ENCODE measurements at places on chromosomes 4 and X.

DNA sequence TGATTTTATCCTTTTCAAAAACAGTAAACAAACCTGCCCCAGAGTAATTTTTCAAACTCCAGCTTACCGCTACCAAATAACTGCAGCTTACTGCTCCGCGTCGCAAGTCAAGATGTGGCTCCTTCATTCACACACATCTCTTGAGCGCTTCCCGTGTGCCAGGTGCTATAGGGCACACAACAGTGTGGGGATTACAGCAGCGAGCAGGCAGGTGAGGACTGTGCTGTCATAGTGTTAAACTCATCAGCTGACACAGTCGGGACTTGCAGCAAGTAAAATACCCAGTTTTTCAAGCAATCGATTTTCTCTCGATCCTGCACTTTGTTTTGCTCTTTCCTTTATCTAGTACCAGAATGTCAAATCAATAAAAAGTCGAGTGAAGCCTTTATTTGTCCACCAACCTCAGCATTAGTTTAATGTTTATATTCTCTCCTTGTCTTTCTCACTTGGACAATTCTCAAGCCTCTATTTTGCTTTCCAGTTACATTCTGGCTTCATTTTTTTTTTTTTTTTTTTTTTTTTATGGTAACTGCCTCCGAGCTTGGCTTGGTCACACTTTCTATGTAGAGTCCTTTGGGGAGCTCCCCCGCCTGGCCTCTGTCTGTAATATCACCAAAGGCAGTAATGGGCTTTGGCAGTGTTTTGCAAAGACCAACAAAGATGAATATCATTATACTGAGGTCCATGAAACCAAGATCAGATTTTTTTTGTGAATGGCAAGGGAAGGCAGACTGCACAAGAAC is 8.3 kb upstream of the ASB5 start:
- DNase-seq, result peak; percentile 70

DNA sequence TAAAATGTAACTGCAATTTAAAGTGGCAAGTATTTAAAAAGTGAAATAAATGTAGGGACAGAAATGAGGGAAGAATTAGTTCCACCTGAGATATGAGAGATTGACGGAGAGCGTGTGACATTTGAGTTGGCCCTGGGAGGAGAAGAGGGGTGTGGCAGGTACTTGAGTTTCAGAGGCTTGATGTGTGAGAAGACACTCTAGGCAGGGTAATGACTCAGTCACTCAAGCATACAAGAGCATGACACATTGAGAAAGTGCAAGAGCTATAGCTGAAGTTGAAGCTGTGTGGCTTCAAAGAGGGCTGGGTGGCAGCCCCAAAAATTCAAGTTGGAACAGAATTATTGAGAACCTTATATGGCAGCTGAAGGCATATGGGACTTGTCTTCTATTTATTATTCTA is 420.5 kb downstream of the SLITRK2 start:
- no peak for DNase-seq

GRCh38 chr4:73759357-73759756 is 19.0 kb downstream of the CXCL8 start:
- peak; percentile 5 for DNase-seq

GRCh38 chr4:57989430-57989829 is 879.2 kb upstream of the IGFBP7 start:
- no peak for DNase-seq

DNA sequence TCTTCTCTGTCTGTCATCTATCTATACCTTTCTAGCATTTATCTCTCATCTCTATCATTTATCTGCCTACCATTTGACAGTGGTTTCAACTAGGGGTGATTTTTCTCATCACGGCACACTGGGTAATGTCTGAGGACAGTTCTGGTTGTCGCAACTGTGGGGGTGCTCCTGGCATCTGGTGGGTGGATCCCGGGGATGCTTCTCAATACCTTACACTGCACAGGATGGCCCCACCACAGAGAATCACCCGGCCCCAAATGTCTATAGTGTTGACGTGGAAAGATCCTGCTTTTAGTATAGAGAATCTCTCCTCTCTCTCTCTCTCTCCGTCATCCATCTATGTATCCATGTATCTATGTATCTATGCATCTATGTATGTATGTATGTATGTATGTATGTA is 7.2 kb downstream of the P2RY8 start:
- no peak for DNase-seq

GRCh38 chr4:16007471-16008095 is 44.6 kb upstream of the FGFBP2 start:
- DNase-seq, result no peak

- DNase-seq, result no peak
Observed at GRCh38 chr4:89419111-89419695, 111.6 kb upstream of the GPRIN3 start.

DNA sequence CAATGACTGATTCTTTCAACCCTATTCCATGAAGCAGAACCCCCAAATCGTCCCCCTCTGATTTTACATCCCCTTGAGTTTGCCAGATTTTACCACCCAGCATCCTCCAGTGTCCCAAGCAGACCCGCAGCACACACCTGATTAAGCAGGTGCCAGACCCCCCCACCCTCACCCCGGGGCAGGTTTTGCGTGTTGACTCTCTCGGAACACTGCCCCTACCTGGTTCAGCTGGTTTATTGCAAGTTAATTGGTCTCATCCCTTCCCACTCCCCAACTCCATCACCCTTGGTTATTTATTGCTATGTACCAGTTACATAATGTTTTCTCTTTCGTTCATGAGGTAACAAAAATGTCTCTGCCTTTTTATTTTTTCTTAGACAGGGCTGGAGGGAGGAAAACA is 258.4 kb downstream of the BCOR start:
- DNase-seq, result no peak

- DNase-seq, result no peak
Observed at GRCh38 chr4:15668566-15669435, 12.8 kb upstream of the FAM200B start.

DNA sequence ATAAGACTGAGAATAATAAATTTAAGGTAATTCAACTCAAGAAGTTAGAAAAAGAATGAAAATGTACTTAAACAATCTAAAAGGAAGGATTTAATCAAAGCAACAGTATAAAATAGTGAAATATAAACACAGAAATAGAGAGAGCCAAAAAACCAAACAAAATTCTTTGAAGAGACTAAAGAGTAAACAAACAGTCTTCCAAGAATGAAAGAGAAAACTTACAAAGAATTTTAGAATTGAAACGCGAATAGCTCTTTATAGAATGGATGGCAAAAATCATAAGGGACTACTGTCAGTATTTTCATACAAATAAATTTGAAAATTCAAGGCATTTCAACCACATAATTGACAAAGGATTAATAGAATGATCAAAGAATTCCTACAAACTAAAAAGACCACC is 41.7 kb downstream of the VEGFC start:
- DNase-seq, result no peak

GRCh38 chr4:61817071-61817470 is 616.9 kb downstream of the ADGRL3 start:
- DNase-seq, result no peak

DNA sequence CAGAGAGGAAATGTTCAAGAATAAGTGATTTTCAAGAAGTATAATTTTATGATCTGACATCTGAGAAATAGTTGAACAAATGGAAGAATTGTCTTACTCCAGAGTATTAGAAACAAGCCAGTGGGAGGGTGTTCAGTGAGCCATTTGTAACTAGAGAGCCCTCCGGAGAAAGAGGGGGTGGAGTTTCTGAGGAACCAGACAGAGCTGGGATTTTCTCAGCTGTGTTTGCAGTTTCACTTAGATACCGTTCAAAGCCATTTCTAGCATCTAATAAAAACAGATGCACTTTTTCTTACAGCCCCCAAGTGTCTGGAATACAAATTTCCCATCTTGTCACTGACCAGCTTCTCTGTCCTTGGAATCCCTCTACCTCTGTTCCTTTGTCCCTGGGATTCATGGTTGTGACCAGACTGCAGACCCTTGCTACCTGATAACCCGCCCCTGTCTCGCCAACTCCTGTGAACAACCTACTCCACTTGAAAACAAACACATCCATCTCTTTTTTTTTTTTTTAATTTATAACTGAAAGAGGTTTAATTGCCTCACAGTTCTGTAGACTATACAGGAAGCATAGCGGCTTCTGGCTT is 132.8 kb upstream of the KLF3 start:
- no peak for DNase-seq

DNA sequence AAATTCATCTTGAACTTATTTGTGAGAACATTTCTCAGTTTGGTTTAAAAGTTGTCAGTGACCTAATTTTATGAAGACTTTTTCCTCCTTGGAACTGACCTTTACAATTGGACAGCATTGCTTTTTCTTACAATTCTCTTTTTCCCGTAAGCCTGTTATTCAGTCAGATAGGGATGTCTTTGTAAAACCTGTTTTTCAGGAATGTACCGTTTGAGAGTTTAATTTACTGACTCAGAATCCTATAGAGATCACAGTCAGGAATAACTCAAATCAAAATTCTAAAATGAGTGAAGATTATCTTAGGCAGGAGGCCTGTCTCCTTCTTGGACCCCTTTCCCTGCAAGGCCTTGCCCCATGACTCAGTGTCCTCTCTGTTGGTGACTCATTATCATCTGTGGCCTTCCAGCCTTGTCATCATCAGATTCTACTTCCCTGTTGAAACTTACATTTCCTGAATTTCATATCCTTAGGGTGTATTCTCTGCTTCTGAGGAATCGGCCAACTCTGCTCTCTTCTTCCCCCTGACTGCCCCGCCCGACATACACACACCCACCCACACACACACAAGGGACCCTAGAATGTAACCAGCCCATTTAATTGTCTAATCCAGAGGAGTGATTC is 99.8 kb downstream of the ARHGAP10 start:
- DNase-seq, result peak; percentile 86

DNA sequence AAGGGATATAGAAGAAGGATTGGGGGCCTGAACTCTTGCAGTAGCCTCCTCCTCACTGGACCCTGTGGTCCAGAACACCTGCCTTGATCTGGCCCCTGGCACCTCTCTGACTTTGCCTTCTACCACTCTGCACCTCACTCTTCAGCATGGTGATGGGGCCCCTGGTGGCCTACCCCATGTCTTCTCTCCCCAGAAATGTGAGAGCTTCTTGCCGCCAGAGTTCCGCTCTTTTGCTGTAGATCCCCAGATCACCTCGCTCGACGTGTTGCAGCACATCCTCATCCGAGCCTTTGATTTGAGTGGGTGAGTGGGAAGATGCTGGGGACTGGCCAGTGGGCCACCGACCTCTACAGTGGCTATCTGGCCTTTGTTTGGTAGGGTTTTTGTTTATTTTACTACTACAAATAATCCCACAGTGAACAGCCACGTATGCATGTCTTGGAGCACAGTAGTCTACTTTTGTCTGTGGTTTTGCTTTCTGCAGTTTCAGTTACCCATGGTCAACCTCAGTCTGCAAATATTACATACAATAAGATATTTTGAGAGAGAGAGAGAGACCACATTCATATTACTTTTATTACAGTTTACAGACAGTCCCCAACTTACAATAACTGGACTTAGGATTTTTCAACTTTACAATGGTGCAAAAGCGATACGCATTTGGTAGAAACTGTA is 1.8 kb downstream of the TBC1D25 start:
- no peak for DNase-seq

DNA sequence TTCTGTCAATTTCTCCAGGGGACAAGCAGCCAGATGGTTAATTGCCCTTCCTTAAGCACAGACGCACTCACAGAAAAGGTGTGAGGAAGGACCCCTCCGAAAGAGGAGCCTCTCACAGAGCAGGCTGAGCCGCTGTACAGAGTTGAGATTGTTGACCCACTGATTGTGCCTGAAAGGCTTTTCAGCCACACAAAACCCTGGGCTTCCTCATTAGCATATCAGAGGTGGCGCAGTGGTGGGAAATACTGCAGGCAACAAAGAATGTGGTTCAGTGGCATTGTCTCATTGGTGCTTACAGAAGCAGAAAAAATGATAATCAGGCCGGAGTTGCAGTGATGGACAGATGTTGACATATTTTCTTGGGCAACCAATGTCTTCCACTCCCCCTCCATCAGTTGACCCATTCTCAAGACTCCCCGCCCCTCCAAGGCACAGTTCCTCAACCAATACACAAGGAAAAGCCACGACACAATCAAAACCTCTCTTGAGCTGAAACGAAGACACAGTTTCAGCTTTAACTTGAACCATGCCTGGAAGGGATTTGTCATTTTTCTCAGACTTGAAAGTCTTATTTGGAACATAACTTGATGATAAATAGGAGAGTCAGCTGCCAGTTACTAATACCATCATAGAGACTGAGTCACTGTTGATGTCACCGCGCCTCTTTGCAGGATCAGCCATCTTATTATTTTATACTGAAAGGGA is 53.1 kb downstream of the ATXN3L start:
- no peak for DNase-seq

- DNase-seq, result no peak
Observed at GRCh38 chrX:154334496-154334895, 38.9 kb downstream of the TKTL1 start.

DNA sequence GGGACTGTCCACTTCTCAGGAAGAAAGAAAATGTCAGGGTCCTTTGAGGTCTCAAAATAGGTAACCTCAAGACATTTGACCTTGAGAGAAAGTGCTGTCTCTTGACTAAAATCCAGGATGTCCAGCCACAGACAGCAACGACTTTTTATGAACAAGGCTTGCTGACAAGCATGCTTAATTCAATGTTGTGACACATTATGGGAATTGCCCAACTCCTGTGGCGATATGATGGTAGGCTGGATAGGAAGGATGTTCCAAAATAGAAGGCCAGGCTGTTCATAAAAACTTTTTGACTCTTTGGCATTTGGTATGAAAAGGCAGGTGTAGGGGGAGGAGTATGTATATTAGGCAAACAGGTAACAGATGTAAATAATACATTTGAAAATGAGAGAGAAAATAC is 50.8 kb upstream of the EDNRA start:
- no peak for DNase-seq

DNA sequence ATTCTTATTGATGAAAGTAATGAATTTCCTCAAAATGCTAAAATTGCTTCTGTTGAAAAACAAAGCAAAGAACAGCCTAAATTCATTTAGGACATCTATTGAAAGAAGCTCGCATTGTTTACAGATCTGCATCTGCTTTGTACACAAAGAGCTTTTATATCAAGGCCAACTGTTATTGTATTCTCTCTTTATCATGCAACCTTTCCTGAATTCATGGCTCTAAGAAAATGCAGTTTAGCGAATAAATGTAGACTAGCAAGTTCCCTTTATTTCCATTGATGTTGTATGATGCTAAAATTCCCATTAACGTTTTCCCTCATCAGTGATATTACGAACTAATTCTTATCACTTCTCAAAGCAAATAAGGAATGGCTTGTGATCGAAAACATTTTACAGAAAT is 446.3 kb downstream of the MID1IP1 start:
- DNase-seq, result no peak

- DNase-seq, result no peak
Observed at GRCh38 chr4:124132161-124132560, 580.4 kb downstream of the ANKRD50 start.

- DNase-seq, result no peak
Observed at GRCh38 chr4:82890528-82890900, 439 bp downstream of the SEC31A start.

- peak; percentile 89 for DNase-seq
Observed at GRCh38 chr4:10045481-10045880, 24.2 kb upstream of the SLC2A9 start.

DNA sequence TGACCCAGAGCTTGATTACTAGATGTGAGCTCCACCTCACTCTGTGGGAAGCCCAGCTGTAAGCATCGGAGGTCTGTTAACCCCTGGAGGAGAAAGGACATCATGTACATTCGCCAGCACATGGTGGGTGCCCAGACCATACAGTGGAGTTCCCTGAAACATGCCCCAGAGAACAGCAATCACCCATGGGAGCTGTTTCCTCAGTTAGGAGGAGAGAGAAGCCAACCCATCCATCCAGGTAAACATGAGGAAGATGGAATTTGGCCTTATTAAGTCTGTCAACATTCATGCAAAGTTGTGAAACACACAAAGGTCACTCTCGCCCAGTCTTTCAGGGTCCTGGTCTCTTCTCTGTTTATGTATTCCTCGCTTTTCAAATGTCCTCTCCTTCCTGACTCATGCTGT is 354.7 kb downstream of the ANK2 start:
- no peak for DNase-seq
